GM23338 (cell line): ENCODE measurements at places on chromosomes 3 and 15.

GRCh38 chr3:43077707-43078106, 28.2 kb downstream of the POMGNT2 start:
- no peak overlapping the region for H3K27ac ChIP-seq
- H3K4me1 ChIP-seq, result no peaks in the 10 kb centered on the region
- no peak for DNase-seq

- DNase-seq, result no peak
- no peaks in the 10 kb centered on the region for H3K27me3 ChIP-seq
- no peaks in the 10 kb centered on the region for H3K36me3 ChIP-seq
- H3K4me3 ChIP-seq, result no peak overlapping the region
- H3K4me1 ChIP-seq, result peaks cover 57% of the 10 kb centered on the region
These were observed 32.3 kb downstream of the VGLL4 start for GRCh38 chr3:11611341-11611799.

- peak; percentile 40 for DNase-seq
- no peak overlapping the region for H3K4me3 ChIP-seq
- peak overlapping the region; percentile 15; the same call in 1 of the 2 replicates for H3K27ac ChIP-seq
- H3K4me1 ChIP-seq, result peaks cover 6% of the 10 kb centered on the region
- peaks cover 78% of the 10 kb centered on the region for H3K36me3 ChIP-seq
- no peaks in the 10 kb centered on the region for H3K27me3 ChIP-seq
These were observed 7.0 kb downstream of the EIF4A2 start for GRCh38 chr3:186790261-186790981.

DNA sequence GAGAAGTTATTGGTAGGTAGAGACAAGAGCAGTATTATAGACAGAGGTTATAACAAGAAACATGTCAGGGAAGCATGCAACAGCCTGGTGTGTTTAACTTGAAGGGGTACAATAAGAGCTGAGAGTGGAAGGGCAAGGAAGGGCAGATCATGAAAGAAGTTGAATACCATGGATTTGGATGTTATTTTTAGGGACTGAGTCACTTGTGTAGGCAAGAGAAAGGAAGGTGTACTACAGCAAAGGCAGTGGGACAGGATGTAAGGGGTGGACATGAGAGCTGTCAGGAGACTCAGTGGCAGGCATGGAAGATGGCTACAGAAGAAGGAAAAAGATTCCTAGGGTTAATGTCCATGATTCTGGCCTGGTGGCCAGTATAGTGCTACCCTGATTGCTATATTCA, 66.4 kb downstream of the TFG start:
- no peaks in the 10 kb centered on the region for H3K36me3 ChIP-seq
- H3K4me1 ChIP-seq, result no peaks in the 10 kb centered on the region
- no peaks in the 10 kb centered on the region for H3K27me3 ChIP-seq
- H3K4me3 ChIP-seq, result no peak overlapping the region

GRCh38 chr3:139327861-139328260, 16.0 kb upstream of the MRPS22 start:
- H3K4me1 ChIP-seq, result peaks cover 4% of the 10 kb centered on the region; the same call in 1 of the 2 replicates
- DNase-seq, result no peak
- H3K27ac ChIP-seq, result no peak overlapping the region
- no peaks in the 10 kb centered on the region for H3K36me3 ChIP-seq
- peaks cover 14% of the 10 kb centered on the region; the same call in 1 of the 2 replicates for H3K27me3 ChIP-seq
- no peak overlapping the region for H3K4me3 ChIP-seq

- H3K27me3 ChIP-seq, result no peaks in the 10 kb centered on the region
- no peak for DNase-seq
- H3K4me1 ChIP-seq, result peaks cover 3% of the 10 kb centered on the region; the same call in 1 of the 2 replicates
- H3K36me3 ChIP-seq, result no peaks in the 10 kb centered on the region; the same call in 1 of the 2 replicates
- no peak overlapping the region for H3K27ac ChIP-seq
These were observed 13.3 kb upstream of the LMAN1L start for GRCh38 chr15:74799255-74799855.

DNA sequence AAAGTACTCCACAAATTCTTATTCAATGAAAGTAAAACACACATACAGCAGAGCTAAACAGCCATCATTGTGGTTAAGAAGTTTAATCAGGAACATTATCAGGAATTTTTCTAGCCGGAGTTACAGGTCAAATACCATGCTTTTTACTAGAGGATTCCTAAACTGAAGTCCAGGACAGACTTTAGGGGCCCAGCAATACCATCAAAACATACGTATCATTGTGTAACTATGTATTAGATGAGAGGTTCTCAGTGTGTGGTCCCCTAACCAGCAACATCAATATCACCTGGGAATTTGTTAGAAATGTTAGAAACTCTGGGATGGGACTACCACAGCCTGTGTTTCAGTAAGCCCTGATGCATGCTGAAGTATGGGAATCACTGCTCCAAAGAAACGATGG, 404.2 kb upstream of the IL12A start:
- H3K4me1 ChIP-seq, result peaks cover 8% of the 10 kb centered on the region; the same call in 1 of the 2 replicates
- no peak overlapping the region for H3K27ac ChIP-seq
- no peaks in the 10 kb centered on the region for H3K27me3 ChIP-seq

DNA sequence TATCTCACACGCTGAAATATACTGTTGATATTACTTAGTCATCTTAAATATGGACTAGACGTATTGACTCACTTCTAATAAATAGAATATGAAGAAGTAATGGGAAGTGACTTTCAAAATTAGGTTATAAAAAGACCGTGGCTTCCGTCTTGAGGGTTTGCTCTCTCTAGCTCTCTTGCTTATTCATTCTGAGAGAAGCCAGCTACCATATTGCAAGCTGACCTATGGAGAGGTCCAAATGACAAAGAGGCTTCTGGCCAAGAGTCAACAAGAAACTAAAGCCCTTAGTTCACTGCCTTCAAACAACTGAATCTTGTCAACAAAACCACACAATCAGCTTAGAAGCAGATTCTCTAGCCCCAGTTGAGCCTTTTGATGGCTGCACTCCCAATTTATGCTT, 46.1 kb downstream of the SLC9C1 start:
- H3K4me3 ChIP-seq, result no peak overlapping the region
- H3K36me3 ChIP-seq, result 0 out of 2 replicates have a peak, but pooled peaks cover 5% of the 10 kb centered on the region
- no peak overlapping the region for H3K27ac ChIP-seq
- no peaks in the 10 kb centered on the region for H3K27me3 ChIP-seq
- H3K4me1 ChIP-seq, result no peaks in the 10 kb centered on the region
- no peak for DNase-seq

GRCh38 chr3:95350049-95350448, 1287.2 kb downstream of the NSUN3 start:
- DNase-seq, result no peak
- H3K4me1 ChIP-seq, result peaks cover 58% of the 10 kb centered on the region
- H3K36me3 ChIP-seq, result no peaks in the 10 kb centered on the region
- no peak overlapping the region for H3K27ac ChIP-seq
- no peak overlapping the region for H3K4me3 ChIP-seq
- H3K27me3 ChIP-seq, result no peaks in the 10 kb centered on the region

DNA sequence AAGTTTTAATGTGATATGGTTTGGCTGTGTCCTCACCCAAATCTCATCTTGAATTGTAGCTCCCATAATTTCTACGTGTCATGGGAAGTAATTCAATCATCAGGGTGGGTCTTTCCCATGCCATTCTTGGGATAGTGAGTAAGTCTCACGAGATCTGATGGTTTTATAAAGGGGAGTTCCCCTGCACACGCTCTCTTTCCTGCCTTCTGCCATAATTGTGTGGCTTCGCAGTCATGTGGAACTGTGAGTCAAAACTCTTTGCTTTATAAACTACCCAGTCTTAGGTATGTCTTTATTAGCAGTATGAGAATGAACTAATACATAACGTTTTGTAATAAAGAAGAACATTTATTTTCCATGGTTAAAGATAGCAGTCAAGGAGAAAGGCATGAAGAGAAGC, 39.2 kb upstream of the GOLIM4 start:
- no peaks in the 10 kb centered on the region for H3K36me3 ChIP-seq
- H3K4me1 ChIP-seq, result no peaks in the 10 kb centered on the region
- no peaks in the 10 kb centered on the region for H3K27me3 ChIP-seq

DNA sequence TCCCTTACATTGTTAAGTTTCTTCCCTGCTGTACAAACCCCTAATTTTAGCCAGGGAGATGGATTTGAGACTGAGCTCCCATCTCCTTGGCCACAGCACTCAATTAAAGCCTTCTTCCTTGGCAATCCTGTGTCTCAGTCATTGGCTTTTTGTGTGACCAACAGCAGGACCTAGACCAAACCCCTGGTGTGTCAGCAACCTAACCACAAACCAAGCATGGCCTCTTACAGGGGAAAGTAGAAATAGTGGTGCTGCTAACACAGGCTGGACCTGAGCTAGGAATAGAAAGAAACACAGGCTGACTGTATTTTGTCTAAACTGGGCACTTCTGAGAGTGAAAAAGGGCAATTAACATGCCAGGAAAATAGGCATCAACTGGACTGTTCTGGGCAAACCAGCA, 37.9 kb downstream of the PPCDC start:
- no peaks in the 10 kb centered on the region for H3K36me3 ChIP-seq
- no peak overlapping the region for H3K4me3 ChIP-seq
- no peak for DNase-seq
- no peaks in the 10 kb centered on the region; the same call in 1 of the 2 replicates for H3K4me1 ChIP-seq

DNA sequence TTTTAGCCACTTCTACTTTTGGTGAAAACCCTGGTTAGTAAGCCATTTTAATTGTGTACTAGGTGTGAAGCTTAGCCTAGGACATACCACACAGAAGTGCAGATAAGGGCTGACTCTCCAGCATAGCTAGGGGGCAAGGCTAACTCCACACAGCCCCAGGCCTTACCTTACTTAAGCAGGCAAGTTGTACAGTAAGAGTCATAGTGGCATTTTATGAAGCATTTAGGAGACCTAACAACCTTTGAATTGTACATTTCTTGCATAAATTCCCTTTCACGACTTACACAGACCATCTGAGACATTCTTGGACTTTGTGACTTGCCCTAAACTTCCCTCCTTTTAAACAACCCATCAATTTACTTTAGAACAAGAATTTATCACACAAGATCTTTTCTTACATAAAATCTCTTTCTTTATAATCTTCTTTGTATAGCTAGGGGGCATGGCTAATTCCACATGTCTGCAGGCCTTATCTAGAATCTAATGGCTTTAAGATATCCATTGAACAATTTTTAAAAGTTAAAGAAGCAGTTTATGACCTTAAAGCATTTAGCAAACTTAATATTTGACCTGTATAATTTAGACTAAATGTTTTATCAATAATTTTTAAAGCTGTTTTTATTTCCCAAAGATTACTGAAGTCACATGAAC, 18.7 kb upstream of the SKIL start:
- H3K27ac ChIP-seq, result no peak overlapping the region
- no peak overlapping the region for H3K4me3 ChIP-seq
- H3K36me3 ChIP-seq, result peaks cover 29% of the 10 kb centered on the region; the same call in 1 of the 2 replicates
- no peaks in the 10 kb centered on the region for H3K27me3 ChIP-seq
- DNase-seq, result peak; percentile 31
- H3K4me1 ChIP-seq, result no peaks in the 10 kb centered on the region

GRCh38 chr3:15159501-15160136, 46.4 kb upstream of the CAPN7 start:
- no peak overlapping the region for H3K4me3 ChIP-seq
- no peaks in the 10 kb centered on the region for H3K27me3 ChIP-seq
- H3K36me3 ChIP-seq, result no peaks in the 10 kb centered on the region; the same call in 1 of the 2 replicates
- H3K27ac ChIP-seq, result no peak overlapping the region
- no peaks in the 10 kb centered on the region for H3K4me1 ChIP-seq
- no peak for DNase-seq

GRCh38 chr15:99123713-99124451, 19.0 kb downstream of the SYNM start:
- no peaks in the 10 kb centered on the region for H3K36me3 ChIP-seq
- no peak overlapping the region for H3K4me3 ChIP-seq
- H3K27ac ChIP-seq, result 0 out of 2 replicates have a peak overlapping the region, but pooled peaks have one; percentile 19
- no peaks in the 10 kb centered on the region for H3K4me1 ChIP-seq
- H3K27me3 ChIP-seq, result no peaks in the 10 kb centered on the region

DNA sequence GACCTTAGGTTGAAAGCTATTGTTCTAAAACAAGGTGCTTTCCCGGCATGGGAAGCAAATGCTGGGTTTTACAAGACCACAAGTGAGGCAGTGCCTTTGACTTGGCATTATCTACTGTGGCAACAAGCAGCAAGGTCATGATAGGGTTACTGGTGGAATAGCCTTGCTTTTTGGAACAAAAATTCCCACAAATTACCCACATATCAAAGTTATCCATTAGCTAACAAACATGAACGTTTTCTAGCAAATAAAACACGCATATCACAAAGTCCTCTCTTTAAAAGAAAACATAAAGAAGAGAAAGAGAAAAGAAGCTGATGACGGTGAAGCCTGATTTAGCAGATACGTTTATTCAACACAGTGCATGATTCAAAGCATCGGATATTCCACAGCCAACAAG, 57.6 kb downstream of the SETMAR start:
- no peaks in the 10 kb centered on the region for H3K36me3 ChIP-seq
- no peaks in the 10 kb centered on the region for H3K27me3 ChIP-seq
- no peaks in the 10 kb centered on the region for H3K4me1 ChIP-seq
- DNase-seq, result no peak
- H3K4me3 ChIP-seq, result no peak overlapping the region

GRCh38 chr15:68821190-68821840, 620 bp upstream of the ANP32A start:
- H3K27me3 ChIP-seq, result peaks cover 56% of the 10 kb centered on the region
- DNase-seq, result no peak
- no peaks in the 10 kb centered on the region for H3K36me3 ChIP-seq
- peaks cover 30% of the 10 kb centered on the region for H3K4me1 ChIP-seq

DNA sequence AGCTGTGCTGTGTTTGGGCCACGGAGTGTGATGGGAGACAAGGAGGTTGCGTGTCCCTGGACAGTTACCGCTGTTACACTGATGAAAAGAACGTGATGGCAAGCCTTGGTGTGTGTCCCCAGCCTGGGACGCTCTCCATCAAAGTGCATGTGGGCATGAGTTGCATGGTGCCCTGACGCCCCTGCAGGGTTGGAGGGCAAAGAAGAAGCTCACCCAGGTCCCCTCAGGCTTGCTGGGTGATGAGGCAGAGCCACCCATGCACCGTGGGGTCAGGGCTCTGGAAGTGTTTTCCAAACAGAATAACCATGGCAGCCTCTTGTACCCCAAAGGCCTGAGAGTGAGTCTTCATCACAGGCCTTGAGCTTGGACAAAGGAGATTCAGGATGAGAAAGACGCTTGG, 189.2 kb downstream of the ATP10A start:
- H3K4me1 ChIP-seq, result peaks cover 23% of the 10 kb centered on the region
- no peak overlapping the region for H3K4me3 ChIP-seq
- H3K27me3 ChIP-seq, result no peaks in the 10 kb centered on the region
- DNase-seq, result no peak

DNA sequence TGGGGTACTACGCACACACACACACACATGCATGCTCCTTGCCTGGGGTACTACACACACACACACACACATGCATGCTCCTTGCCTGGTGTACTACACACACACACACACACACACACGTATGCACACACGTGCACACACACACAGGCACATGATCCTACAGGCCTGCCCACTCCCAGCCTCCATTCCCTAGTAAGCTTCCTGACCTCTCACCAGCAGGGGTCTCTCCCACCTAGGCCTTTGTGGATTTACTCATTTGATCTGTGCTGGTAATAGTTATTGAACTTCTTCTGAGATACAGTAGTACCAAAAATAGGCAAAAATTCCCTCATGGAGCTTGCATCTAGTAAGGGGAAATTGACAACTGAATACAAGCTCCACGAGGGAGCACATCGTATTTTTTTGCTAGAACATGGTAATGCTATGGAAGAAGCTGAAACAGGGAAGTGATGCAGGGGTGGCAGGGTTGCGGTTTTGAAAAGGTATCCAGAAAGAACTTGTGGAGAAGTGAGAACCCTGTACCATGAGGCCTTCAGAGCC, 19.1 kb downstream of the TTC21A start:
- peak; percentile 79 for DNase-seq
- no peak overlapping the region for H3K4me3 ChIP-seq
- H3K27ac ChIP-seq, result no peak overlapping the region
- H3K27me3 ChIP-seq, result no peaks in the 10 kb centered on the region
- H3K36me3 ChIP-seq, result no peaks in the 10 kb centered on the region
